ENCODE measurements at places on chromosomes 6 and 20.

- no peak for DNase-seq
Measured at GRCh38 chr20:20894753-20895152, 182.3 kb upstream of the RALGAPA2 start.

DNA sequence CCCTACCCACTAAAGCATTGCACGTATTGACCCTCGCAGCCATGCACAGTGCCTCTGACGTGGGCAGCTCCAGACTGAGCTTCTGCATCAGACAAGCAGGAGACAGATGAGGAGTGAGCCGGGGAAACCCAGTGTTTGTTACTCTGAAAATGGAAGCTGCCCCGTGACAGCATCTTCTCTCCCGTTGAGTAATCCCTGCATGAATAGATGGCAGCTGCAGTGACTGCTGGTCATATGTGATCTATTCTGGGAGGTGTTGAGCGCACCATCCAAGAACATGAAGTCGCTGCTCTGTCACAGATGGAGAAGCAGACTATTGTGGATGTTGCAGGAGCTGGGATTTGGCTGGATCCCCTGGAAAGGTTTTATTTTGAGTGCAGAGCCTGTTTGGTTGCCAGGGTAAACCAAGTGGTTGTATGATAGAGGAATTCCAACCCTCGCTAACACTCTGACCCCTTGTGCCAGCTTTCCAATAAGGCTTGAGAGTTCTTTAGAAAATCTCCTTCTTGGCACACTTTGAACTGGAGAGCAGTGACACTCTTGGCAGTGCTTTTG, 242.2 kb downstream of the NRN1 start:
- DNase-seq = no peak

DNA sequence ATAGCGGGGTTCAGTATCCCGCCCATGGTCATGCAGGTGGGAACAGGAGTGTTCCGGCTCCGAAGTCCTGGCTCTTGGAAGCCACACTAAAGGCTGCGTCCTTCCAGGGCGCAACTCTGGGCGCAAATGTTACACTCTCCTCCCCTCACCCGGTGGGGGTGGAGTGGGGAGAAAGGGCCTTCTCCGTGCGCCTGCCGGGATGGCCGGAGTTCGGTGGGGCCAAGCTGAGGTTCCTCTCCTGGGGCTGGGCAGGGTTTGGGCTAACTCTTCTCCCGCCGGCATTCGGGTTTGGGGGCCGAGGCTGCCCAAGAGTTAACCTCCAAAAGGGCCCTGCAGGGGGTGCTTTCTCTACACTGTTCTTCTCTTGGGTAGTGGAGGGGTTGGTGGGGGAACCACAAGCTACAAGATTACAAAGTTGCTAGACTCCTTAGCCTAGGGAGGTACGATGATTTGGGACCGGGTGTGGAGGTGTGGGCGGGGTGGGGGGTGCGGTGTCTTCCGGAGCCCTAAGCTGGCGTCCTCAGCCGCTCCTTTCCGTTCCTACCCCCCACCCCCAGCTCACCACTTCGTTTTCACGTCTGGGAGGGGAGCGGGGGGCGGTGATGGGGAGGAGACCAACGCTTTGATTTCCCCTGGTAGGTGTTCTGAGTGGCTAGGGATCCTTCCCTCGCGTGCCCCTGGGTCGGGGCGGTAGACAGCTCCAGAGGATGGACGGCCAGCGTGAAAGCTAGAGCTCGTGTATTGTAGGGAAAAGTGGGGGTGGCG, 12.3 kb downstream of the NRN1 start:
- no peak for DNase-seq

GRCh38 chr20:2840967-2841531, 504 bp downstream of the VPS16 start:
- DNase-seq = no peak

DNA sequence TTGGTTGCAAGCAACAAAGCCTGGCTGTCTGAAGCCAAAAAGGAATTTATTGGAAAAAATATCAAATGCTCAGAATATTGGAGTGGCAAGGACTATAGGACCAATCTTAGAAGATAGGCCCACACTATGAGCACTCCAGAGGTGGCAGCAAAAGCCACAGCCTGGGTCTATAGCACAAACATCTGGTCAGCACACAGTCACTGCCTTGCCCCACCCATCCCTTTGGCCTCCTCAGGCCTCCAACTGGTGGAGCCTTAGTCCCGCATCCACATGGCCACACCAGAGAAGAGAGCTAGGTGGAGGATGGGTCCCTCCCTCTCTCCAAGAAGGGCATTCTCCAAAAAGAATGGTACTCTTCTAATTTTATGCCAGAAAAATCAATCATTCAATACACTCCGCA, 14.0 kb downstream of the NUDT3 start:
- DNase-seq = no peak

- no peak for DNase-seq
Measured at GRCh38 chr6:130362128-130362527, 3.7 kb upstream of the TMEM200A start.

- DNase-seq = no peak
Measured at GRCh38 chr6:5066456-5067093, 18.6 kb upstream of the PPP1R3G start.

DNA sequence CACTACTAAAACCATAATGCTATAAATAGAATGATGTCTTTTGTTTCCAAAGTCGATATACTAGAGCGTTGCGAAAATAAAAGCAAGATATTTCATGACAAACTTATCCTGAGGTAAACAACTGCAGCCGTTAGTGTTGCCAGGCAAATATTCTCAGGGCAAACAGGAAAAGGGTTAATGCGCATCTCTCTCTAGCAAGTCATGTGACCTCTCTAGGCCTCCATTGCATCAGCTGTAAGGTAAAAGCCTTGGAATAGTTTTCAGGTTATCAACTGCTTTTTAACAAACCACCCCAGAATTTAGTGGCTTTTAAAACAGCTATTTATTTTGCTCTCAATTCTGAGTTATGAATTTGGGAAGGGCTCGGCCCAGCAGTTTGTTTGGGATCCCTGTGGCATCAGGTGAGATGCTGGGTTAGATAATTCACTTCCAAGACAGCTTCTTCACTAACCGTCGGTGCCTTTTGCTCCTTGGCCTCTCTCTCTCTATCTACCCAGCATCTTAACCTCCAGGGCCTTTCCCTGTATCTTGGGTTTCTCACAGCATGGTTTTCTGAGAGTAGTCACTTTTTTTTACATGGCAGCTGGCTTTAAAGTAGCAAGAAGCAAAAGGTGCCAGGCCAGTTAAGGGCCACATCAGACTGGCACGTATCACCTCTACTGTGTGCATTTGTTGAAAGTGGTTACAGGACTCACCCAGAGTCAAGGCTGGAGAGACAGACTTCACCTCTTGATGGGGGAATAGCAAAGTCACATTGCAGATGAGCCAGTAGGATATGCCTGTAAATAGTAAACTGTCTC, 39.2 kb upstream of the LTV1 start:
- no peak for DNase-seq

GRCh38 chr6:106557837-106558236, 71.5 kb downstream of the RTN4IP1 start:
- no peak for DNase-seq

GRCh38 chr20:62063315-62063980, 2.2 kb downstream of the TAF4 start:
- peak; percentile 52 for DNase-seq

- no peak for DNase-seq
Measured at GRCh38 chr6:169227116-169227515, 26.5 kb downstream of the THBS2 start.

- no peak for DNase-seq
Measured at GRCh38 chr6:137819740-137820139, 47.3 kb upstream of the TNFAIP3 start.

DNA sequence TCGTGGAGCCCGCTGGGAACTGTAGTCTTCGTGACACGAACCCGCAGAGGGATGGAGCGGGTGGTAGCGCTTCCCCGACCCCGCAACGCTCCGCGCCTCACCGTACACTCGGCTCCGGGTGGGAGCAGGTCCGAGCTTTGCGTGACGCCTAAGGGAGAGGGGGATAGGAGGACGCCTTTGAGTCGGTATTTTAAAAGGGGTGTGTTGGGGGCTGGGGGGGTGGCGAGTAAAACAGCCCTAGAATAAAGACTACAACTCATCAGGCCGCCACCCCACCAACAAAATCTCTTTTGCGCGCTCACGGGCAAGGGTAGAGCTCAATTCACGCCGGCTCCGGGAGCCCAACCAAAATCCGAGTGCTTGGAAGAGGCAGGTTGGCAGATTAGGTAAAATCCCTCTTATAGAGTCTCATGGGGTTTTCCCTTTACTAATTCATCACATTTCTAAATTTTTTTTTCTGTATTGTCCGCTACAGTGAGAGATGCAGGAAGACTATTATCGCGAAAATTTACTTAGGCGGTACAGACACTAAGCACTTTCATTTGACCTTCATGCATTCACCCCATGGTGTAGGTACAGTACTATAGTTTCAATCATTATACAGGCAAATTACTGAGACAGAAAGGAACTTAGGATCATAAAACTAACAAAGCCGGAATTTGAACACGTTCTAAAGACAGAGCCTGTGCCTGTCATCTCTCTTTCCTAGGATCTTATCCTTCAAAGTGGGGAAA, 706 bp upstream of the SNX14 start:
- no peak for DNase-seq

- no peak for DNase-seq
Measured at GRCh38 chr20:41408156-41408794, 41.7 kb upstream of the EMILIN3 start.

- DNase-seq = no peak
Measured at GRCh38 chr20:46694484-46694883, 5.2 kb upstream of the TP53RK start.

DNA sequence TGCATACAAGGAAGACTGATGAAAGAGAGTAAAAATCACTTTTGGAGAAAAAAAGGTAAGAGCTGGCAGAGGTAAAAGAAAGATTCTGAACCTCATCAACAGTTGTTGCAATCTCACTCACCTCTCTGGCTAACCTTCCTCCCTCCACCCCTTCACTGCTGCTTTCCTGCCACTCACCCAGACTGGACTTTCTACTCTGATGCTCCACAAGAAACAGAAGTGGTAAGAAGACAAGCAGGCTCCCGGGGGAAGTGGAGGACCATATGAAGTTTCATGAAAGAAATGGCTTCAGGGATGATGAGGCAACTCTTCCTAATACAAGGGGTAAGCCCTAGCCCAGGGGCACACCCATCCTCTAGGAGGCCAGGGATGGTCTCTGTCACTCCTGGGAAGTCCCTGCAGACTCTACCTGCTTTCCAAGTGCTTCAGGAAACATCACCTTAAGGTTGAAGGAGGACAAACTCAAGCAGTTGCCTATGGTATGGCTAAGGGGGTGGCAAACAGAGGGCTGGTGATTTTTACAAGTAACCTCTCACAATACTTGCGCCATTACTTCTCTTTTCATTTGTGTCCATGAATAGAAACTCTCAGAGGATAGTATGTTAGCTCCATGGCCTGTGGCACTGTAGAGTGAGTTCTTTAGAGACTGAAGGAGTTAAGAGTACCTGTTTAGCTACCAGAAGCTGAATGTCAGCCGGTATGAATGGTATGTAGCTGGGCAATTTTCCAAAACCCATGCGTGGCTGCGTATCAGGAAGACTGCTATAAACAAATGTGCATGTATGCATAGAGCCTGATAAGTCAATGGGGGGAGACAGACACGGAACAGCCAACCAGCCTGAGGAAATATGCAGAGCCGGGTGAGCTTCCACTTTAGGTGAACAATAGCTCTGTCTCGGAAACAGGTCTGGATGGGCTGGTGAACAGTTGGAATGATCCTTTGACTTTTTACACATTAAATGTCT, 112.0 kb downstream of the BACH2 start:
- no peak for DNase-seq

- no peak for DNase-seq
Measured at GRCh38 chr6:44064089-44064947, 62.9 kb downstream of the MRPL14 start.

DNA sequence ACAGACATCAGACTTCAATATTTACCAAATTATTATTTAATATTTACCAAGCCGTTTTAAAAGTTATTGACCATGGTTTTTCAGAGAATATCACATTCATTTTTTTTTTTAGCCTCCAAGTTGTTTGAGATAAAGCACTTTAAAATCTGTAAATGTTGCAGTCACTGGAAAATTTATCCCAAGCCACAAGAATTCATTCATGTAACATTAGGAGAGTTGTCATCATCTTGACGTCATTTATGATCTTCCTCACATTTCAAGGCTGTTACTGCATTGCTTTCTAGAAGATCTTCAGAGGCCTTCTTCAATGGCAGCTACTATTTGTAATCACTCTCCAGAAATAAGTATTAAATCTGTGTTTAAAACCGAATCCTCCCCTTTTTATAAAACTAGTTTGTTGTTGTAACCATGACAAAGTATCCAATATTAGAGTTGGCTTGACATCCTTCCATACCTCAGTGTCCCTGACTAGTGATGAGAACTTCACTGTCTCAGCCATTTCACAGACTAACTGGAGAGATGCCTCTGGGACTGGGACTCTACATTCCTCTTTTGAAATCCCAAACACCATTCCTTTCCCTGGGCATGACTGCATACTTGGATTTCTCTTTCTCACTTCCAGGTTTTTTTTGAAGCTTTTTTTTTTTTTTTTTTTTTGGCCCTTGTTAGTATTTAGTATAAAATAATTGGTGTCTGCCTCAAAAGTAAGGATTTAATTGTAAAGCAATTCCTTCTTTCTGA, 100.1 kb downstream of the ZFAND3 start:
- no peak for DNase-seq

- DNase-seq = peak; percentile 41
Measured at GRCh38 chr6:62283796-62284411, 2.1 kb downstream of the KHDRBS2 start.

DNA sequence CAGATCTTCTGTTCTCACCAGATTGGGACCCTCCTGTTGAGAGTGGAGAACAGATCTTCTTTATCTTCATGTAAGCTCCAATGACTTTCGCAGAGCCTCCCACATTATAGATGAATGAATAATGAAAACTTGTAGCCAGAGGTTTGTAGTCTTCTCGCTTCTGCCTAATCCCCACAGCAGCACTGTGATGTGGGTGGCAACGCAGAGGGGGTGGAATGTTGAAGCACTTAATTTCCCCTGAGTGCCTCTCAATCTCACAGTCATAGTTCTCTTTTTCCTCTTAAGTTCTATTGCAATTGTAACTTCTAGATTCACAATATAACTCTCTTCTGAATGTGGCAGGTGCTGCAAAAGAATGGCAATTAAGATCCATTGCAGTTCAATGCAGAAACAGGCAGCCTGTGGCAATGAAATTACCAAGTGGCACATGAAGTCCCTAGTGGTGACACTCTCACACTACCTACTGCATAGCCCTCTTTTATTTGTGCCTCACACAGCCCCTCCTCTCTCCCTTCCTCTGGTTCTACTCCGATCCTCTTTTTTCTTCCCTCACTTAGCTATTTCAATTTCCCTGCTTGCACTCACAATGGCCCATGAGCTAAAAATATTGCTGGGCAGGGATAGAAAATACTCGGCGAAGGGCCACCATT, 281.9 kb downstream of the UBE3D start:
- DNase-seq = no peak

GRCh38 chr6:98056955-98057354, 773.9 kb upstream of the MMS22L start:
- DNase-seq = peak; percentile 15

Data from renal cortex interstitium (tissue), 15 donors.